ENCODE measurements at places on chromosomes 12 and 14. TPM values are rescaled to one million over a fixed set of nuclear protein-coding genes. Genes with fewer than 3 reads are reported as not detected.

- no peak for ATAC-seq
These were observed 37.3 kb downstream of the ACTN1 start for GRCh38 chr14:68941820-68942219.

LGR5 gene
- 0.58 TPM for total RNA-seq

DNA sequence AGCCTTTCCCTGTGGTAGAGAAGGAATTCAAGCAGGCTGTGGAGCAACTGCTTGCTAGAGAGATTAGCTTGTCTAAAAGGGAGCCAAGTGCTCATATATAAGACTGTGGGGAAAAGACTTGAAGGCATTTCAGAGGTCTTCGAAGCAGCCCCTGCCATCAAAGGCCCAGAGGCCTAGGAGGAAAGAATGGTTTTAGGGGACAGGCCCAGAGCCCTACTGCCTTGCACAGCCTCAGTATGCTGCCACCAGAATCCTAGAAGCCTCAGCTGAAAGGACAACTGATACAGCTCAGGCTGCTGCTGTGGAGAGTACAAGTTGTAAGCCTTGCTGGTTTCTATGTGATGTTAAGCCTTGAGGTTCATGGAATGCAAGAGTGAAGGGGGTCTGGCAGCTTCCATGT lies 109.9 kb downstream of the DERA start:
- no peak for ATAC-seq

ZCCHC8 gene
- 20.9 TPM for total RNA-seq

CEBPE gene
- 2.2 TPM for total RNA-seq

Data from motor neuron (in vitro differentiated cells).